ENCODE measurements at places on chromosomes 1 and 21.

GRCh38 chr1:1259951-1260600 is 13.6 kb upstream of the C1QTNF12 start:
- DNase-seq: no peak

- DNase-seq: no peak
These were observed 67.8 kb downstream of the CNIH3 start for GRCh38 chr1:224683936-224684335.

DNA sequence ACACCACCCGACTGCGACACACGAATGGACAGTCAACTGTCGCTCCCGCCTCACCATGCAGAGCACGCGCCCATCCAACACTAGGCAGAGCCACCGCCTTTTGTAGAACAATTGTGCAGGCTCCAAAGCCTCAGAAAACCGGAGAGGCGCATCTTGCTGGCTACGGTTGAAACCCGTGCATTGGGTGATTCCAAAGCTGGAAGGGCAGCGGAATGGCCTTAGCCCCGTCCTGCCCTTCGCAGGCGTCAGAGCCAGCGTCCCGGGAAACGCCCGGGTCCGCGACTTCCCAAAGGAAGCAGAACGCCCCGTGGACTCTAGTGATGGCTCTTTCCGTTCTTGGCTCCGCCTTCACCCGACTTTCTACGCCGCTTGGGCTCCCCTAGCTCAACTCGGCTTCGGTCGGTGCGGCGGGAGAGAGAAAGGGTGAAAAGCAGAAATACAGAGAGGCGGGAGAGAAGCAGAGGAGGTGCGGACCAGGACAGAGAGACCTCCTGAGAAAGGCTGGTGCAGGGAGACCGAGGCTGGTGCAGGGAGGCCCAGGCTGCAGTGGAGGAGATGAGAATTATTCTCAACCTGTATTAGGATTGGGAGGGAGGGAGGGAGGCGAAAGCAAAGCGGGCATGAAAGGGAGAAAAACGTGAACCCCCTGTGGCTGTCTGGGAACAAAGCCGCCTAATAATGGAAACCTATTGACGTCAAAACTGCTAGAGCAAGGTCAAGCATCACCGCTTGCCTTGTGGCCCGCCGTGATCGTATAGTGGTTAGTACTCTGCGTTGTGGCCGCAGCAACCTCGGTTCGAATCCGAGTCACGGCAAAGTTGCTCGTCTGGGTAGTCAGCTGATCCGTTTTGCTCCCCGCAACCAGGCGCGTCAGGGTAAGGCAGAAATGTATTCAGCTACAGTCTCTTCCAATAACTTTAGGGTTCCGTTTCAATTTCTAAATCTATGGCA is 99.5 kb downstream of the PRKAB2 start:
- no peak for DNase-seq

GRCh38 chr1:236455243-236455642 is 61.2 kb downstream of the EDARADD start:
- DNase-seq: no peak

GRCh38 chr1:11176081-11176706 is 13.0 kb upstream of the ANGPTL7 start:
- DNase-seq: no peak

Data from HS-27A (cell line).